DMS 273 treated with DMSO at 0.1 percent for 48 hours (cell line): ENCODE measurements at places on chromosomes 6 and 20.

GRCh38 chr20:50142812-50143211 is 10.7 kb downstream of the PEDS1 start:
- DNase-seq: no peak

GRCh38 chr20:58438970-58439808 is 50.2 kb downstream of the VAPB start:
- DNase-seq: no peak

- no peak for DNase-seq
Measured at GRCh38 chr6:148037496-148037895, 305.1 kb upstream of the SASH1 start.

GRCh38 chr6:21595285-21596144 is 2.0 kb downstream of the SOX4 start:
- DNase-seq: no peak

- no peak for DNase-seq
Measured at GRCh38 chr20:58268936-58269619, 40.4 kb upstream of the RAB22A start.

GRCh38 chr20:25499855-25500434 is 85.4 kb downstream of the NINL start:
- no peak for DNase-seq

- DNase-seq: no peak
Measured at GRCh38 chr20:23954008-23954745, 34.4 kb downstream of the GGTLC1 start.

- no peak for DNase-seq
Measured at GRCh38 chr20:34922654-34923381, 32.8 kb downstream of the GSS start.

DNA sequence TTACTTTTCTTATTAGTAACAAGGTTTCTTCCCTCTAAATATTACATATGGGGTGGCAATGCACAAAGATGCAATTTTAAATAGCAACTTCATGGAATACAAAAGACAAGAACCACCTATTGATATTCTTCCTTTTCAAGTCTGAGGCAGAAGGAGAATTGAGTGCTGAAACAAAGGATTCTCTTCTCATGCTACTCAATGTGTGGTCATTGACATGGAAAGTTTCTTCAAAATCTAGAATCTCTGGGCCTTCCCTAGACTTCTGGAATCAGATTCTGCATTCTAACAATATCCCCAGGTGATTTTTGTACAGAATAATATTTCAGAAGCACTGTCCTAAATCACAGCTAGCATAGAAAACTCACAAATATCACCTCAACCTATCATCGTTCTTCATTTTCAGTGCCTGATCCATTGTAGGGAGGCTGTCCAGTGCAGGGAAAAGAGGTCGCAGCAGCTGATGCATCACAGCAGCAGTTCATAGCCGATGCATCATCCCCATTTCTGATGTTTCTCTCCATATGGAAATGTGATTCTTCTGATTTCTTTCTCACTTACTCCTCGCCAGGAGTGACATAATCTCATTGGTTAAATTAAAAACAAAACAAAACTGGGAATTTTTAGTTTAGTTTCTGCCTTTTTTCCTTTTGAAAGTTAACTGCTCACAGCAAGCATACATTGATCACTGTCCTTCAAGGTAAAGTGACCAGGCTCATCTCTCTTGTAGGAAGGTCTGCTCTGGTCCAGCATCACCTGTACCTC is 139.5 kb upstream of the FAM83B start:
- no peak for DNase-seq

GRCh38 chr20:51416532-51417249 is 125.8 kb downstream of the NFATC2 start:
- DNase-seq: no peak

DNA sequence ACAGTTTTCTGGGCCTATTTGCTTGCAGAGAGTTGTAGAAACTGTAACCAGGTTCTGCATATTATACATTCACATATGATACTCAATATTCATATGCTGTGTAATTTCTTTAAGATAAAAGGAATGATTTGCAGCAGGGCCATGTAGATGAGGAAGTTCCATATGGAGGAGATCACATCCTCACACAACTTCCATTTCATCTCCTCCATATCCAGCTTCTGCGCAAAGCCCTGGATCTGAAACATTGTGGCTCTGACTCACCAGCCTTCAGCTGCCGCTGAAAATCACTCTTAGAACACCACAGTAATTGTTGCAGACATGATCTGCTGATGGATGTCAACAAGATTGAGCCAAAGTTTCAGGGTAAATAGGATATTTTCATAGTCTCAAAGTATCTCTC is 57.7 kb downstream of the PXDC1 start:
- no peak for DNase-seq

- DNase-seq: no peak
Measured at GRCh38 chr20:44073675-44074071, 113.3 kb downstream of the JPH2 start.

- no peak for DNase-seq
Measured at GRCh38 chr6:96878143-96878542, 19.5 kb downstream of the NDUFAF4 start.

GRCh38 chr20:55582498-55582897 is 422.8 kb downstream of the CBLN4 start:
- DNase-seq: no peak

DNA sequence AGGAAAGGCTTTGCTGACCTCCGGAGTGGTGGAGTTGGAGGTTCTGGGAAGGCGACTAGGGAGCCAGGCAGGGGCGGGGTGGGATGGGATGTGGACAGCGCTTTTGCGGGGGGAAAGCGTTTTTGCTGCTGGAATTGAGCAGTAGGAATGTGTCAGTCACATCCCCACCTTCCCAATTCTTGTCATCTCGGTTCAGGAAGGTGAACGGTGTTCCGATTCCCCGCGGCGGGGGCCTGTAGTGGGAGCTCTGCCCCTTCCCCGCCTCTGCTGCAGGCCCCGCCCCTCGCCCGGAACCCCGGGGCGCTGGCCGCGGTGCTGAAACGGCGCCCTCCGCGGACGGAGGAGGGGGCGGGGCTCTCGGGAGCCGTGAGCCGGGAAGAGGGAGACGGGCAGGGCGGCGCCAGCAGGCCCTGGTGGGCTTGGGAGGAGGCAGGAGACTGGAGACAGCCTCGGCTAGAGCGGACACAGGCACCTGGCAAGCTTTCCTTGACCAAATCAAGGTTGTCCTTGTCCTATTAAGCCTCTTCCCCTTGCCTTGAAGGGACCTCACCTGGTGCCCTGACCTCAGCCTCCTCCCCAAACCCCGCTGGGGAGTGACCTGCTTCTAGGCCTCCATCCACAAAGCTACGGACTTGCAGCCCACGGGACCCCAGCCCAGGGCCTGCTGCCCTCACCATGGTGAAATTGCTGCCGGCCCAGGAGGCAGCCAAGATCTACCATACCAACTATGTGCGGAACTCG is at the start of gene LHFPL5:
TSS of gene LHFPL5 (plus strand) at position 357 of the 741 bp plus-strand sequence. CDS start at position 676, 319 bp downstream.
- no peak for DNase-seq

DNA sequence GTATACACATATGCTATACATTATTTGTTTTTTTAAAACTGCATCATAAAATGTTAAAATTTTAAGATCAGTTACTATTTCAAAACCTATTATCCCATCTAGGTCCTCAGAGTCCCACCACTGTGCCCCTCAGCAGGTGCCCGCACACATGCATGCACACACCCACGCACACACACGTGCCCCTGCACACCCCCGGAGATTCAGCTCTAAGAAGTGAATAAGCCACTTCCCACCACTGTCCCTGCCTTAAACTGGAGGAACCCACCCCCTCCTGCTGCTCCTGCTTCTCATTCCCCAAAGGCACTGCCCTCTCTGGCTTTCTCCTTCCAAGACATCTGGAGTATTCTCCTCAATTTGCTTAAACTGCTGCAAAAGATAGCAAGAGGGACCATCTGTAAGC is 5.4 kb upstream of the FAM210B start:
- DNase-seq: no peak

GRCh38 chr6:14831937-14832336 is 413.9 kb upstream of the JARID2 start:
- DNase-seq: no peak

- DNase-seq: no peak
Measured at GRCh38 chr6:161166677-161167076, 107.2 kb downstream of the AGPAT4 start.

DNA sequence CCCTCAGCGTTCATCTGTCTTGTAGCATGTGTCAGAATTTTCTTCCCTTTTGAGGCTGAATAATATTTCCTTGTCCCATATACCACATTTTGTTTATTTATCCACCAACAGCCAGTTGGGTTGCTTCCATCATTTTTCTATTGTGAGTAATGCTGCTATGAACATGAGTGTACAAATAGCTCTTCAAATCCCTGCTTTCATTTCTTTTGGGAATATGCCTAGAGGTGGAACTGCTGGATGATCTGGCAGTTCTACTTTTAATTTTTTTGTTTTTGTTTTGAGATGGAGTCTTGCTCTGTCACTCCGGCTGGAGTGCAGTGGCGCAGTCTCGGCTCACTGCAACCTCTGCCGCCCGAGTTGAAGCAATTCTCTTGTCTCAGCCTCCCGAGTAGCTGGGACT is 64.7 kb downstream of the SASH1 start:
- no peak for DNase-seq

GRCh38 chr20:49482621-49483017 is at the start of gene KCNB1:
KCNB1 (minus strand) TSS chr20:49482668; CDS start chr20:49482480, 188 bp downstream.
- DNase-seq: no peak

DNA sequence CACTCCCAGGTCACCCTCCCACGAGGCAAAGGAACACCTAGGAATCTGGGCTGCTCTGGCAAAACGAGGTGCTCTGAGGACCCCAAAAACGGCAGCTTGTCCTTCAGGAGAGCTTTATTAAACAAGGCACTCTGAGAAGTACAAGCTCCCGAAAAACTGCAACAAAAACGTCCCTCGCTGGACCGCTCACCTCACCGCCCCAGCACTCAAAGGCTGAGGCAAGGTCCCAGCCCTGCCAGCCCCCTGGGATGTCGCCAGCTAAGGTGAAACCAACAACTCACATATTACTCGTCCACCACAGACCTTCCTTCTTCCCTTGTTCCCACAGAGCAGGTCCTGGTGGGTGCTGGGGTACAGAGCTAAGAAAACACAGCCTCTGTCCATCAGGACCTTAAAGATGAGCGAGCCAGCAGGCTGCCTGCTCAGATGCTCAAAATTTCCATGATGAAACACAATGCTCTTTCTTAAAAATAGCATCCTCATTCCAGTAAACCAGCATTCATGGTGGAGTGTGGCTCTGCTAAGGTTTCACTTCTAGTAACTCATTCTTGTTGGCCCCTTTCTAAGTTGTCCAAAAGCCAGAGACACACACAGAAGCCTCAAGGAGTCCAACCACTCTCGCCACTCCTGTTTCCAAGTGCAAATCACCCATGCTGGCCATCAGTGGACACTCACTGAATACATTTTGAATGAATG is 35.9 kb downstream of the ATP9A start:
- no peak for DNase-seq

DNA sequence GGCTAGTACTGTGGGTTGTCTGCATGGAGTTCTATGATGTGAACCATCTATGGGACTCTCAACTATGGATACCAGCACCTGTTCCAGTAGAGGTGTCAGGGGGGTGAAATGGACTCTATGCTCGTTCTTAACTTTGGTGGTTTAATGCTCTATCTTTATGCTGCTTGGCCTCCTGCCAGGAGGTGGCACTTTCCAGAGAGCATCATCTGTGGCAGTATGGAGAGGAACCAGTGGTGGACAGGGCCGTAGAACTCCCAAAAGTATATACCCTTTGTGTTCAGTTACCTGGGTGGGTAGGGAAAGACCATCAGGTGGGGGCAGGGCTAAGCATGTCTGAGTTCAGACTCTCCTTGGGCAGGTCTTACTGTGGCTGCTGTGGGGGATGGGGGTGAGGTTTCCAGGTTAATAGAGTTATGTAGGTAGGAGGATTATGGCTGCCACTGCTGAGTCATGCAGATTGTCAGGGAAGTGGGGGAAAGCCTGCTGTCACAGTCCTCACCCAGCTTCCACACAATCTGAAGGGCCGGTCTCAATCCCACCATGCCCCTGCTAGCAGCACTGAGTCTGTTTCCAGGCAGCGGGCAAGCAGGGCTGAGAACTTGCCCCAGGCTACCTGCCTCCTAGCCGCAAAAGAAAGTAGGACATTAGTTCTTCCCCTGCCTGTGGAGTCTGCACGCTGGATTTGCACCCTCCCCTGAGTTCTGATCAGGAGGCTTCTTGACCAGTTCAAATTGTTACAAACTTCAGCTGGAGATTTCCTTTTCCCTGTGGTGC is 284.0 kb downstream of the KCNQ5 start:
- DNase-seq: no peak

GRCh38 chr6:158068893-158069799 is 87.5 kb downstream of the SYNJ2 start:
- DNase-seq: no peak

GRCh38 chr20:35461620-35462019 is 6.2 kb downstream of the CEP250 start:
- no peak for DNase-seq

DNA sequence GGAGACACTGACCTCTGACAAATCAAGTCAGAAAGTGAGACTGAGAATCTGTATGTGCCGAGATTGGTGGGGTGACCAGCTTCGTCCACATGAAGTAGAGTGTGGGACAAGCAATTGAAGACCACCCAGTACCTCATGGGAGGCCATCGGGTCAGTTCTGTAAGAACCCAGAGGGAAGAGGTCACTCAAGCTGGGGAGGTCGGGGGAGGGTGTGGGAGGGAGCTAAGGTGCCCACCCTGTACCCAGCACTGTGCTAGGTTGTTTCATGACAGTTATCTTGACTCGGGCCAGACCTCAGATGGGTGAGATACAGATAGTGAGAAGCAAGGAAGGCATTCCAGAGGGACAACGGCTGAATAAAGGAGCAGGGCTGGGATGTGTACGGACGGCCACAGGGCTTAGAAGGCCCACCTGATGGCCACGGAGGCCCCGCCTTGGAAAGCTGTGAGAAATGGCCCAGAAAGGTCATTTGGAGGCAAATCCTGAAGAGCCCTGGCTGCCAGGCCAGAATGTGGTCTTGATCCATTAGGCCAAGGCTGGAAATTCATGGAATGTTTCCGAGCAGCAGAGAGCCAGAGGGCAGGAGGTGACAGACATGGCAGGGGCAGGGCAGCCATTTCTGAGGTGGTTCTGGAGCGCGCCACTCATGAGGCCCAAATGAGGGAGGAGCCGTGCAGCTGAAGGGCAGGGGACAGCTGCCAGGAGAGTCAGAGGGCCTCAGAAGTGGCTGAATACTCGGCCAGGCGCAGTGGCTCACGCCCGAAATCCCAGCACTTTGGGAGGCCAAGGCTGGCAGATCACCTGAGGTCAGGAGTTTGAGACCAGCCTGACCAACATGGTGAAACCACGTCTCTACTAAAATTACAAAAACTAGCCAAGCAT is 7.7 kb downstream of the MMP24OS start:
- DNase-seq: no peak

DNA sequence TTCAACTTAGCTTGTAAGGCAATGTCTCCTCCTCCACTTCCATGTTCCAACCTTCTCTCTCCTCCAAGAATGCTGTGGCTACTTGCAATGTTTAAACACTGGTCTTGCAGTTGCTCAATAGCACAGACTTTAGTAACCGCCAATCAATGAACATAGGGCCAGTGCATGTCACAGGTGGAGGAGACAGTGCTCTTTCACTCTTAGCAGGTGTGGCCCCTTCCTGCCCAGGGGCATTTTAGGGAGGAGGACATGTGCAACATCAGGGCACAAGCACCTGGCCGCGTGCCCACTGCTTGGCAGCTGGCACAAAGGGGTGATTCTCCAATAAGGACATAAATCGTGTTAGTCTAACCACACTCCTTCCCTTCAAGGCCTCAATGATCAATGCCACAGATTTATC is 41.3 kb downstream of the ADGRF1 start:
- no peak for DNase-seq

GRCh38 chr6:170092826-170093225 is 198.1 kb downstream of the DLL1 start:
- DNase-seq: no peak
